ENCODE measurements at places on chromosomes 6 and 20.

DNA sequence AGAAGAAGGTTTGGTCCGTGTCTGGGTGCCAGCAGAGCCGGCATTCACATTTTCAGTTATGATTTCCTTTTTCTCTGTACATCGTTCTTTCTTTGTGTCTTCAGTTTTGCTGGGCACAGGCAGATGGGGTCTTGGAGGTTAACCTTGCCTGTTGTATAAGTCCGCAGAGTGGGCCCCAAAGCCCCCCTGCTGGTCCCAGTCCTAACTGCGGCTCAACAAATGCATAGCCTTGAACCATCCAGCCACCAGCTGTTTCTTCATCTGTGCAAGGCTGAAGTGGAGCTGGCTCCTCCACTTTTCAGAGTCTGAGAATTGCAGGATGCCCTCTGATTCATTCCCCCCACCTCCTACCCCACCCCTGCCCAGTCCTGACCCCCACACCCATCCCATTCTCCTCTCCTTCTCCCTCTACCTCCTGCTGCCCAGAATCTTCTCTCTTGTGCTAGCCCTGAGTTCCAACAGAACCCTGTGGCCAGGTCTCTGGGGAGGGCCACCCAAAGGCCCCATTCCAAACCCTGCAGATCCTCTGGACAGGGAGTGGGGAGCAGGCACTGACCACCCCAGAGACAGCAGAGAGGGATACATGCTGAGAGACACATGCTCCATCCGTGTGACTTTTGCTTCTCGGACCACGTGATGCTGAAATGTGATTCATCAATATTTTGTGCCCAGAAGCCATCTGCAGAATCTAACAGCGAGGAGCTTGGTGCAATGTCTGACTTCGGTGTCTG is 386.5 kb upstream of the SULF2 start:
- no peak for DNase-seq

DNA sequence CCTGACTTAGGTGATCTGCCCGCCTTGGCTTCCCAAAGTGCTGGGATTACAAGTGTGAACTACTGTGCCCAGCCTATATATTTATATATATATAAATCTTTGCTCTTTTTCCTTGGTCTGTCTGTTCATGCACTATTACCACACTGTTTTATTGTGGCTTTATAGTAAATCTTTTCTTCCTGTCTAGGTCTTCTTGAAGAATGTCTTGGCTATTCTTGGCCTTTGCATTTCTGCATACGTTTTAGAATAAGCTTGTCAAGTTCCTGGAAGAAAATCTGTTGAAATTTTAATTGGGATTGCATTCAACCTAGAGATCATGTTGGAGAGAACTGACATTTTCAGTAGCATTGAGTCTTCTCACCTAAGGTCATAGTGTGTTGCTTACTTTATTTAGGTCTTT is 37.1 kb downstream of the MYO6 start:
- no peak for DNase-seq

GRCh38 chr20:6632187-6632586 is 135.3 kb upstream of the BMP2 start:
- DNase-seq: no peak

- DNase-seq: peak; percentile 87
Observed at GRCh38 chr20:48769069-48769983, 58.5 kb downstream of the PREX1 start.

DNA sequence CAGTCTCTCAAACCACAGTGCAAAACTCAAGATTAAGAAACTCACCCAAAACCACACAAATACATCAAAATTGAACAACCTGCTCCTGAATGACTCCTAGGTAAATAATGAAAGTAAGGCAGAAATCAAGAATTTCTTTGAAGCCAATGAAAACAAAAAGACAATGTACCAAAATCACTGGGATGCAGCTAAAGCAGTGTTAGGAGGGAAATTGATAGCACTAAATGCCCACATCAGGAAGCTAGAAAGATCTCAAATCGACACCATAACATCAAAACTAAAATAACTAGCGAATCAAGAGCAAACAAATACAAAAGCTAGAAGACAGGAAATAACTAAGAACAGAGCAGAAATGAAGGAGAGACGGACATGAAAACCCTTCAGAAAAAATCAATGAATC is 70.5 kb downstream of the TBC1D32 start:
- DNase-seq: no peak

GRCh38 chr20:36472637-36473090 is 68.7 kb upstream of the MYL9 start:
- no peak for DNase-seq

GRCh38 chr6:34855463-34855862 is 32.4 kb downstream of the TAF11 start:
- no peak for DNase-seq

- DNase-seq: no peak
Observed at GRCh38 chr6:169700296-169700695, 1.5 kb downstream of the WDR27 start.

GRCh38 chr6:162421004-162421403 is 306.6 kb downstream of the PRKN start:
- DNase-seq: no peak

- peak; percentile 19 for DNase-seq
Observed at GRCh38 chr20:62739581-62740285, 31.1 kb downstream of the NTSR1 start.

- no peak for DNase-seq
Observed at GRCh38 chr20:62217913-62218773, 1.9 kb downstream of the HRH3 start.

- no peak for DNase-seq
Observed at GRCh38 chr20:25259358-25259757, 11.5 kb downstream of the PYGB start.

- DNase-seq: no peak
Observed at GRCh38 chr20:39885975-39886649, 802.9 kb downstream of the MAFB start.

- DNase-seq: peak; percentile 58
Observed at GRCh38 chr20:51386586-51386985, 155.9 kb downstream of the NFATC2 start.

- no peak for DNase-seq
Observed at GRCh38 chr6:166058064-166058739, 109.4 kb downstream of the TBXT start.

DNA sequence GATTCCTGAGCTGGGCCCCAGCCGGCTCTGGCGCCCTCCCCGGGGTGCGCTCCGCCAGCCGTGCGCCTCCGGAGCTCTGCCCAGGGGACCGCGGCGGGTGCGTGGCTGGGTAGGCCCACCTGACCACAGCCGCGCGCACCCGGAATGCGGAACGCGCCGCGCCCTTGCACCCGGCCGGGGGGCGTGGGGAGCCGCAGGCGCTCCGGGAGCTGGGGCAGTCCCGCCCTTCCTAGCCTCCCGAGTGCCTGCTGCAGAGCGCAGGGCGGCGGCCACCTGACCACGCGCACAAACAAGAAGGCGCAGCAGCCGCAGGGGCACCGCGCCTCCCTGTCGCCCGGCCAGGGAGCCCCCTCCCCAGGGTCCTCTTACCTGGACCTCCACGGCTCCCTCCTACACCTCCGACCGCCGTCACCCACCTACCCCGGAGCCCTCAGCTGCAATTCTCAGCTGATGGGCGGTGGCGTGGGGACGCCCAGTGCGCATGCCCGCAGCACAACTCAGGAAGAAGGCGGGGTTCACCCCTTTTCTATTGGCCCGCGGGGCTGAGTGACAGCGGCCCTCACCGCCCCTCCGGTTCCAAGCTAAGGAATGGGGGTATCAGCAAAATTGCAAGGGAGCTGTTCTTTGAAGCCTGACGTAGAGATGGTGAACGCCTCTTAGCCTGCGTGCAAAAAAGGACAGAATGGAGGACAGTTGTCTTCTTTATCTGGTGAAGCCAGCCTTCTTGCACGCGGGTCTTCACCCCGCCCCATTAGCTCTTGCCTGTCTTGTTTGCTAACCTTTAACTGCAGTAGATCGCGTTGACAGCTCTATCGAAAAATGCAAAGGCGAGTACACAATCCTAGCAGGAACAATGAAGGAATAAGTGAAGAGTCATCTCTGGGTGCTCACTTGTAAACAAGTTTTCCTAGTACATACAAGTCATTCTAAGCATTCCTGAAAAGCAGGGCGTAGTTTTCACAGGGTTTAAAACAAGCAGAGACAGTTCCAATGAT is at the start of gene STX7:
Gene STX7, minus strand, starts transcription at position 479 of the 995 bp plus-strand sequence. CDS start 9,586 bp downstream, outside the sequence.
- DNase-seq: peak; percentile 88

- DNase-seq: no peak
Observed at GRCh38 chr20:41218466-41218865, 81.1 kb downstream of the PLCG1 start.

GRCh38 chr6:127749095-127749494 is 151.8 kb downstream of the THEMIS start:
- DNase-seq: no peak

GRCh38 chr6:42745083-42745639 is 742 bp downstream of the TBCC start:
- peak; percentile 50 for DNase-seq

GRCh38 chr20:55360895-55361294 is 644.4 kb downstream of the CBLN4 start:
- no peak for DNase-seq

DNA sequence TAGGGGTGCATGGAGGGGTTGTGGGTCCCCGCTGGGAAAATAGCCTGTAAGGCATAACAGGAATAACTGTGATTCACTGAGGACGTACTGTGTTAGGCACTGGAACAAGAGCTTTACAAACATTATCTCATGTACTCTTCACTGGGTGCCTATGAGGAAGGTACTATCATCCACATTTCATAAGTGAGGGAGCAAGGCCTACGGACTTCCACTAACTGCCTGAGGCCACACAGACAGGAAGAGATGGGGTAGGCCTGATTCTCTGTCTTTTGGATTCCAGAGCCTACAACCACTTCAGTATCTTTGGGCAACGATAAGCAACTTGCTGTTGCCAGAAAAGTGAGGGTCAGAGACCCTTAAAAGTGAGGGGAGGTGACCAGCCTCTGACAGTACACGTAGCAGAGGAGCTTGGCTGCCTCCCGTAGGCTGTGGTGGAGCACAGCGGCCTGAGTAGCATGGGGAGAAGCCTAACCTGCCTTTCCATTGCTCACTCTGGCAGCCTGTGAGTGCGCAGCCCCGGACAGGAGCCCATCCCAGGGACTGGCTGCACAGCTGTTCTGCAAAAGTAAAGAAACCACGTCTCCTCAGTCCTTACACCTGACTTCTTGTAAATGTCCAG is 30.4 kb downstream of the PSMB1 start:
- DNase-seq: no peak

DNA sequence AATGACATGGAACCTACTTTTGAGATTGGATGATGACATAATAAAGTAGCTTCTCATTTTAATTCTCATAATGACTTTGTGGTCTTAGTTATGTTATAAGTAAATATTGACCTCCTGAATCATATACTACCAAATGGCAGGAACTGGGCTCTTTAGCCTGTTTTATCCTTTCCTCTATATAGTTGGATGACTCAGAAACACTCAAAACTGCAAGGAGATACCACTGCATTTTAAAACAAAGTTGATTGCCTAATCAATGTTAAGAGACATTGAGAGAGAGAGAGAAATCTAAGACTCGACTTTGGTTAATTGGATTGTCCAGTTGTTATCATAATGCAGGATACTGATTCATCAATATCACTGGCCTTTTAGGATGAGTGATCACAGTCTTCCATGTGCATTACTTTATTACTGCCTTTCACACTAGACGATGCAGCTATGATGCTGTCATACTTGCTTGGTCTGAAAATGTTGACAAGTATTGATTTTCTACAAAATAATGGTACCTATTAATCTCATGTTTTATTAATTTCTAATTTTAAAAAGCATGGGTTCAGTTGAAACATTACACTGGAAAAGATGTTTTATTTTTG is 320.0 kb downstream of the NKAIN2 start:
- DNase-seq: no peak

DNA sequence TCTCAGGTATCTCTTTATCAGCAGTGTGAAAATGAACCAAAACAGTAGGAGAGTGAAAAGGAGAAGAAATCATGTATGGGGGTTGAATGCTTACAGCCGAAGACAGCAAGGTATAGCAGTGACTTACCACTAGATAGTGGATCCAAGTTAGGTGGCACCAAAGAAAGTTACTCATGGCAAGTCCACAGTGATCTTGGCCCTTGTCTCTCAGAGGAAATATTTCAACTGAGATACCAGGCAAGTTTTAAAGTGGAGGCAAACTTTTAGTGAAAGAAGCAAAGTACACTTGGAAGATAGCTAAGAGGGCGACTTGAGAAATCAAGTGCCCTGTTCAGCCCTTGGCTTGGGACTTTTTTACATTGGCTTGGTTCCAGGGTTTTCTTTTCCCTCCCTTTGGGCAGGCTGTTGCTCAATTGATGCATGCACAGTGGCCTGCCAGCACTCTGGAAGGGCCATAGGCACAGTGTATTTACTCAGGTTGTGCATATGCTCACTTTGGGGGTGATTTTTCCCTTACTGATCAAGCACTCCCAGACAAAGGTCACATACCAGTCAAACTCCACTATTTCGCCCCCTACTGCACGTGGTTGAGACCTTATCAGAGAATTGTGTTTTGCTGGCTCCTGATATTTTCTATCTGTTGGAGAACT is 329.5 kb upstream of the KHDRBS2 start:
- DNase-seq: no peak

DNA sequence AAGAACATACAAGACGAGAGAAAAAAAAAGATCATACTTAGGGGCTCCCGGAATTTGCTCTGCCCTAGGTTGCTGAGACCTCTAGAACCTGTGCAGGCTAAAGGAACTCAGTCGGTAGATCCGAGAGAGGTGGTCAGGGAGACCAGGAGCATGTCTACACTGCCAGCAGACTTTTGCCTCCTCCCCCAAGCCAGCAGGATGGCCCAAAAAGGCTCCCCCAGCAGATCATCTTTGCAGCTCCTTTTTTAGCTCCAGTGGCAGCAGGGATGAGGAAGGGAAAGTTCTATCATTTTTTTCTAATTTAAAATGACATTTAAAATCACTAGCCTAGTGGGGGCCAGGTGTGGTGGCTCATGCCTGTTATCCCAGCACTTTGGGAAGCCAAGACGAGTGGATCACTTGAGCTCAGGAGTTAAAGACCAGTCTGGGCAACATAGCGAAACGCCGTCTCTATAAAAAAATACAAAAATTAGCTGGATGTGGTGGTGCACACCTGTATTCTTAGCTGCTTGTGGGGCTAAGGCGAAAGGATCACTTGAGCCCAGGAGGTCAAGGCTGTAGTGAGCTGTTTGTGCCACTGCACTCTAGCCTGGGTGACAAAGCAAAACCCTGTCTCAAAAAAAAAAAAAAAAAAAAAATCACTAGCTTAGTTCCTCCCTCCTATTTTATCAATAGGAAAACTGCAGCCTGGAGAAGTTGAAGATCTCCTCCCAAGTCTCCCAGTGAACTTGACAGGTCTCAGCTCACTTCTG is 69.3 kb upstream of the MYL9 start:
- no peak for DNase-seq

DNA sequence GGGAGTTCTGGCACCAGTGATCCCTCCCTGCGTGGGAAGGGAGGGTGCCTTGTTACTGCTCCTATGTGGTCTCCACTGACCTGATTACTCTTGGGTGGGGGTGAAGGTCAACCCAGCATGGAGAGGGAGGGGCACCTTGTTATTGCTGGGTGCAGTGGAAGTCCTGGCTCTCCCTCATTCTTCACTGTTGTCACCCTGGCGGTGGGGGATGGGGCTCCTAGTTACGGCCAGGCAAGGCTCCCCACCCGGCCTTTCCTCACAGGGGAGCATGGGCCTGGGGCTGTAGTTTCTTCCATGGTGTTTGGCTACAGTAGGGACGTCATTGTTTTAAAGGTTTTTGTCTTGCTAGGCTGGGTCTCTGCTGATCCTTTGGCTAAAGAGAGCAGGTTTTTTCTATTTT is 40.8 kb downstream of the PACSIN1 start:
- DNase-seq: no peak

- no peak for DNase-seq
Observed at GRCh38 chr6:44618371-44618770, 230.9 kb downstream of the CDC5L start.
